ENCODE measurements at places on chromosomes 11 and 22.

- DNase-seq, result no peak
These were observed 33.0 kb downstream of the FAM168A start for GRCh38 chr11:73564903-73565302.

- DNase-seq, result no peak
These were observed 86.0 kb upstream of the TP53I11 start for GRCh38 chr11:45036733-45037132.

DNA sequence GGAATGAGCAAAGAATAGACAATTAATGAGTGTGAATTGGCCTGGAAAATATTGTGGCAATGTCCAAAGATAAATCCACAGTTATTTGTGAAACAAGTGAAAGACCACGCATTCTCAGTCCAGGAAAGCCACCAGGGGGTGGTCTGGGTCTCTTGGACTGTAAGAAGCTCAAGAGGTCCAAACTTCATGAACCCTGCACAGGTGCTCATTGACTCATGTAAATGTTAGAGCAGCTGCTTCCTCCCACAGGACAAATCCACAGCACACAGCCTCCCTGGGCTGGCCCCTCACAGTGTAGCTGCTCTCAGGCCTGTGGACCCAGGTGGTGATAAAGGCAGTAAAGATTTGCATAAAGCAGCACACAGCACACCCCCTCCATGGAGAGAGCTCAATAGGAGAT is 114.0 kb downstream of the ZNF280B start:
- no peak for DNase-seq

DNA sequence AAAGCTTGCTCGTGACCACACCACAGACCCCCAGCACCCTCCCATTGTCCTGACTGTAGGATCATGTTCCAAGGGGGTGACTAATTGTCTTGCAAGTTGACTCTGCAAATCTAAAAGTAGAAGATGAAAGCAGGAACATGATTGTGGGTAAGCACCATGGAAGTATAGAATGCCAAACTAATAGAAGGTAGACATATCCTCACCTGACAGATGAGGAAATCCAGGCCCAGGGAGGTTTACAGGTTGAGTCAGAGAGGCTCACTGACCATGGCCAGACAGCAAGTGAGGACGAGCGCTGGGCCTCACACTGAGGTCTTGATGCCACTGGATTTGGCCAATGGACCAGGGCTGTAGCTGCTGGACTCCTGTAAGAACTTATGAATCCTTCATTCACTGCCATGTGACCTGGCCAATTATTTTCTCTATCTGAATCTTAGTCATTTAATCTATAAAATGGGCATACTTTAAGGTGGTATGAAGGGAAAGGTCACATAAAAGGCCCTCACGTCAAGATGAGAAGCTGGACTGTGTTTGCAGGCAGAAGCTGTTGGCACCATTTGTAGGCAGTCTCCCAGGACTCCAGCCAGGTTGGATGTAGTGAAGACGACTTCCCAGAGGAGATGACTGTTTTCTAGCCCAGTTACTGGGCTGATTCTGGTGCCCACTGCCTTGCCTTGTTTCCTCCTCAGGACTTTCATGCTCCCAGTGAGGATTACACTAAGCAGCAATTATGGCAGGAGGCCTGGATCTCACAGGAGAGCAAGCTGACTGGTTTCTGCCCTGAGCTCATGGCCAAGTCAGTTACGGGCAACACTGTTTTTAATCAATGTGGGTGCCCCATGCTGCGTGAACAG is 54.6 kb downstream of the GAB4 start:
- DNase-seq, result no peak

DNA sequence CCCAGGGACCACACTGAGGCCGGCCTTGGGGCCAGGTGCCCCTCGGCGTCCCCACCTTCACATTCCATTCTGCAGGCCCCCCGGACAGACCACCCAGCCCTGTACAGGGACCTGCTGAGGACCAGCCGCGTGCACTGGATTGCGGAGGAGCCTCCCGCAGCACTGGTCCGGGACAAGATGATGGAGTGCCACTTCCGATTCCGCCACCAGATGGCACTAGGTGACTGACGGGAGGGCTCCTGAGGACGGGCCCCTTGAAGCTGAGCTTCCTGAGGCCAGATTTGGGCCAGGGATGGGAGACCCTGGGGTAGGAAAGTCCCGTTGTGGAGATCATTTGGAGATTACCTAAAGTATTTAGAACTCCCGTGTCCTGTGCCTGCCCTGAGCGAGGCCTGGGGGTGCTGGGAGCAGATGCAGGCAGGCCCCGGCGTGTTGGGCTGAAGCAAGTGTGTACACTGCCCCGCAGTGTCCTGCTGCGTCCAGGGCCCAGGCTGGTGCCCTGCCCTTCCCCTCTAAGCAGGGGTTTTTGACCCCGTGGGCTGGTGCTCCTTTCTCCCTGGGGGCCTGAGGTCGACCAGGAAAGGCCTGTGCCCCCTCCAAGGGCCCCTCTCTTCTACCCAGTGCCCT is 20.0 kb downstream of the TRMU start:
- DNase-seq, result no peak

DNA sequence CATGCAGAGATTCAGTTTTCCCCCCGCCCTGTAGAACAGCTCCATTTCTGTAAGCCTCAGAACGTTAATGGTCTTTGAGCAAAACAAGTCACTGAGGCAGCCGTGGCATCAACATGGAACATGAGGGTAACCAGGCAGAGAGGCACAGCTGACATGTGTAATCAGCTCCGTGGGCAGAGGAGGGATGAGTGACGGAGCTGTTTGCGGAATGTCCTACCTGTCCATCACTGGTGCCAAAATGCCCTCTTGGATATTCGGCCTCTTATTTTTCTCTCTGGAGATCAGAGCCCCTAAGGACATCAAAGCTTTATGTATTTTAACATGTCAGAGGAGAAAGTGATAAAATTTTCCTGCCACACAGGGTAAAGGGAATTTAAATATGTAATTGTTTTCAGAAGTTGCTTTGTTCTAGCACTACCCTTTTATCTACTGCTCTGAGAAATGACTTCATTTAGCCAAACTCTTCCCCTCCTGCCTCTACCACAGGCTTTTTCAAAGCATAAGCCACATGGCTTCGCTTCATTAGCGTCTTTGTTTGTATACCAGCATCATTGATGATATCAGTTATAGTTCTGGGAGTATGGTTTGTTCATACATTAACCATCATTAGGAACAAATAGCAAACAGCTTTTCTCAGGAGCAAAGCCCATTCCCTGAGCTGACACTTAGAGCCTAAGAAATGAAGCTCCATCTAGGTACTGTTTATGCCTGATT is 32.9 kb downstream of the C11orf71 start:
- no peak for DNase-seq
